Renal cortex interstitium (tissue), 15 donors: ENCODE measurements at places on chromosomes 4 and X. TPM values are rescaled to one million over a fixed set of nuclear protein-coding genes. Genes with fewer than 3 reads are reported as not detected.

GRCh38 chr4:171813526-171814250 lies 484 bp downstream of the GALNTL6 start:
- DNase-seq = no peak

GRCh38 chrX:120485315-120485637 lies 16.2 kb upstream of the LAMP2 start:
- DNase-seq = no peak

Gene LIMCH1
- 92.8 TPM for polyA plus RNA-seq

- DNase-seq = no peak
These were observed 133.1 kb downstream of the ARAP2 start for GRCh38 chr4:36111172-36111571.

DNA sequence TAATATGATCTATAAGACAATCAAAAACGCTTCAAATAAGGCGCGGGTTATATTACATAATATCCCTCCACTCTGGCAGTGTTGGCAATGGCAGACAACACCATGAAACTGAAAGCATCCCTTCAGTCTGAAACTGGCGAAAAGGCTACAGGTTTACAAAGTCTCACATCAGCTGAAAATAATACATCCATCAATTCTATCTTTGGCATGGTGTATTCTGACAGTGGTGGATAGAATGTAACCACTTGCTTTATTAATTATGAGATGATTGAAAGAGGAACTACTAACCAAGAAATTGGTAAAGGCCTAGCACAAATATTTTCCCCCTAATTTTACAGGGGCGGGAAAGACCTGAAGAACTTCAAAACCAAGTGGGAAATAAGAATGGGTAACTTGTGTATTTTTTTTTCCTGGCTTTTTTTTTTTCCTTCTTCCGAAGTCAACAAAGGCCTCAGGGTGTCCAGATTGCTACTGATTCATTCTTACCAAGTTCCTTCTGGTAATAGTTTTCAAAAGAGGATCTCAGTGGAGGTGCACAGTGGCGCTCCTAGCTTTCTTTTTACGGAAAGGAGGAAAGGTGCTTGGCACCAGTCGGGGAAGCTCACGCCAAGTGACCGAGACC lies 728 bp downstream of the UBA6 start:
- DNase-seq = no peak

GRCh38 chr4:87543835-87544461 lies 14.8 kb upstream of the SPARCL1 start:
- no peak for DNase-seq

Gene EMCN
- polyA plus RNA-seq = 174 TPM

Gene ATP8A1
- 36.1 TPM for polyA plus RNA-seq

GRCh38 chr4:99868126-99868596 lies 26.1 kb downstream of the LAMTOR3 start:
- DNase-seq = no peak

DNA sequence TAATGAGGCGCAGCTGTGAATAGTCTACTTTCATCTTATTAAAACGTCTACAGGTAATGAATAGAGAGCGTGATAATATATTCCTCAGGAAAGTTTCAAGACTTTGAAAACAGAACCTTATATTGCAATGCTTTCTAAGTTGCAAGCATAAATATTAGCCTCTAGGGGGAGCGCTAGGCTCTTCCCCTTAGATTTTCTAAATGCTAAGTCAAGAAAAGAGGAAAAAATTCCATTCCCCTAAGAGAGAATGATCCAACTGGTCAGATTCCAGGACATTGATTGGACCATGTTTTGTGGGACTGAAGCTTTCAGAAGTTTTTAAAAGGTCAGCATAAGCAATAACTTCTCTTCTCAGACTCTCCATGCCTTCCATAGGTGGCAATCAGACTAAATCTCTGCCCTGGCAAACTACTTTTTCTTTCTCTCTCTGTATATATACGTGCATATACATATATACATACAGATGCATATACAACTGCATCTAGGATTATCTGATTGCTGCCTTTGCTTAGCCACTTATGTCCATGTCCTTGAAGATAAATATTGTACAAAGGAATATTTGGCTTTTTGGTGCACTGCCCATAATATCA lies 492.9 kb downstream of the INPP4B start:
- peak; percentile 33 for DNase-seq

Gene TNMD
- 2.6 TPM for polyA plus RNA-seq

DNA sequence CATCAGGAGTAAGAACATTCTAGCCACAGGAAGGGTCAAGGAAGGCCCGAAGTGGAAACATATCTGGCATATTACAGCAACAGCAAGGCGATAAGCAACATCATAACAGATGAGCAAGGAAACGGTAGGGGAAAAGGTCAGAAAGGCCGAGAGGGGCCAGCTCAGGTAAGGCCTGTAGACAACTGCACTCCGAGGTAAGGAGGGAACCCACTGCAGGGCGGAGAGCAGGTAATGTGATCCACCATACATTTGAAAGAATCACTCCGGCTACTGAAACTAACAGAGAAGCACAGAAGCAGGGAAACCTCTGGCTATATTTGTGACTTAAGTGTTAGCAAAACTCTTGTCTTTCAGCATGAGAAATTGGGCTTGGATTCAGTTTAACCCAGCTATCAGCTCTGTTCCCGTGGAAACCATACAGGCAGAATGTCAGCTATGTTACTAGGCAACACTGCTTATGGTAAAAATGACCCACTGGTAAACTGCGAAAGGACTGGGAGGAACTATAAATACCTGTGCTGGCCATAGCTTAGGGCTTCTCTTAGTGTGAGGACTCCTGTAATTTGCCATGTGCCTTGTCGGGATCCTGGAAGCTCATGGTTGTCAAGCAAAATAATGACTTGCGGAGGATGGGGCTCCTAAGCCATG lies 31.0 kb downstream of the FRYL start:
- DNase-seq = no peak

DNA sequence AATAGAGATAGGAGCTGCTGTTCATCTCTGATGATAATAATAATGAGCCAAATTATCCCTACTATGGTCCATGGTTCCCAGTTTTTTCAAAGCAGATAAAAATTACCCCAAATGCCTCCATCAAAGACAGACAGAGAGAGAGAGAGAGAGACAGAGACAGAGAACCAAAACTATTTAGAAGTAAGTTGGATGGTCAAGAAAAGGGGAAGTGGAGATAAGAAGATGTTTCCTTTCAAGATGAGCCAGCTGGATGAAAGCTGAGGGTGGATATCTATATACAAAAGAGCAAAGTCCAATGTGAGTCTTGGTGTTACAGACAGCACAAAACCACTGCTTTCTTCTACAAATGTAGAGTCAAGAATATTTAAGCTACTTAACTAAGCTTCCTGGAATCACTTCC lies 173.9 kb downstream of the GRIA3 start:
- no peak for DNase-seq
